ENCODE measurements at places on chromosomes 12 and 14. TPM values are rescaled to one million over a fixed set of nuclear protein-coding genes. Genes with fewer than 3 reads are reported as not detected.

GRCh38 chr14:37658156-37658555 lies 62.7 kb downstream of the TTC6 start:
- no peak for DNase-seq

DNA sequence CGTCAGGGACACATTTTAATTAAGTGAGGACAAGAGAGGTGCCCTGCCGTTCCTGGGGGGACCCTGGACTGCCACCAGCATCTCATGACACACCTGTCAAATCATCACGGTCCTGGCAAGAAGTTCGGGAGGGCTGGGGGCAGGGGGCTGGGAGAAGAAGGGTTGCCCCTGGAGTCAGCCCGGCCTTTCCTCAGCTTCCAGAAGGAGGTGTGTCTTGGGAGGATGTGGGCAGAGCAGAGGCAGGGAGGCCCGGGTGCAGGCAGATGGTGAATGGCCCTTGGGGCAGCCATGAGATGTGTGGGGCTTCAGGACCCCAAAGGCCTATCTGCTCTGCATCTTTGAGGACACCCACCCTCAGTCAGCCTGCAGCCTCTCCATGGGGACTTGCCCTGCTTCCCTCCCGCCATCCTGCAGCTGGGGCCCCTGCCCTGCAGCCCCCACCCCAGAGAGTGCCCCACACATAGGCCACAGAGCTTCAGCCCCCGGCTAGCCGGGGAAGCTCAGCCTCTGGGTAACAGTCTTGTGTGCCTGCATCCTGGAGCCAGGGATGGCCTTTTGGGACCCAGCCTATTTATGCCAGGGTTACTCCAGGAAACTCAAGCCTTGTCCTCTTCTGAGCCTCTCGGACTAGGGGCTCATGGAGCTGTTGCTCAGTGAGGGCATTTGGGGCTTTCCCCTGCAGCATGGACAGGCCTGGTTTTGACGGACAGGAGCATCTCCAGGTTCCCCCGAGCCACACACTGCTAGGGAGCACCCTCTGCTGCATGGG lies 178.5 kb downstream of the KIF26A start:
- DNase-seq: no peak

DNA sequence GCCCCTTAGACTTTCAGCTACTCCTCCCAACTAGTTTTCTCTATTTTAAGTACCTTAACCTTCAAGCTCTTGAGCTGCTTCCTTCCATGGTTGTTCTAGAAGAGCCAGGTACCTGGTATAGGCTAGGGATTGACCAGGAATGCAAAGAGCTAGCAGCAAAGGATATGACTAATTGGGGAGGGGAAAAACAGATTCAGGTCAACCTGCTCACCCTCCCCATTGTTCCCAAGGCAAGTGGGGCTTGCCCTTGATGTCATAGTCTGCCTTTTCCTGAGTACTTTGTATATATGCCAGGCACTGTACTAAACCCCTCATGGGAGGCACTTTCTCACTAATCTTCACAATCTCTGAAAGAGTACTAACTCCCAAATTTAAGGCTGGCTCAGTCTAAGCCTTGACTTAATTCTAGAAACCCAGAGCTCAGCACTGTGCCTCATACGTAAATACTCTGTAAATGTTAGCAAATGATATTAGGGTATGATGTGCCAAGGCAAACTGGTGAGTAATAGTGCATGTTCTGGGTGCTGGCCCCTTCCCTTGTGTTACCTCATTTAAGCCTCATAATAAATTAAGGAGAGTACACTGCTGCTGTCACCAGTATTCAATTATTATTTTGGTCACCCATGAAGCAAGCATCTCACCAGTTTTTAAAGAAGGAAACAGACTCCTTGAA lies 42.2 kb downstream of the SUDS3 start:
- DNase-seq: no peak

DNA sequence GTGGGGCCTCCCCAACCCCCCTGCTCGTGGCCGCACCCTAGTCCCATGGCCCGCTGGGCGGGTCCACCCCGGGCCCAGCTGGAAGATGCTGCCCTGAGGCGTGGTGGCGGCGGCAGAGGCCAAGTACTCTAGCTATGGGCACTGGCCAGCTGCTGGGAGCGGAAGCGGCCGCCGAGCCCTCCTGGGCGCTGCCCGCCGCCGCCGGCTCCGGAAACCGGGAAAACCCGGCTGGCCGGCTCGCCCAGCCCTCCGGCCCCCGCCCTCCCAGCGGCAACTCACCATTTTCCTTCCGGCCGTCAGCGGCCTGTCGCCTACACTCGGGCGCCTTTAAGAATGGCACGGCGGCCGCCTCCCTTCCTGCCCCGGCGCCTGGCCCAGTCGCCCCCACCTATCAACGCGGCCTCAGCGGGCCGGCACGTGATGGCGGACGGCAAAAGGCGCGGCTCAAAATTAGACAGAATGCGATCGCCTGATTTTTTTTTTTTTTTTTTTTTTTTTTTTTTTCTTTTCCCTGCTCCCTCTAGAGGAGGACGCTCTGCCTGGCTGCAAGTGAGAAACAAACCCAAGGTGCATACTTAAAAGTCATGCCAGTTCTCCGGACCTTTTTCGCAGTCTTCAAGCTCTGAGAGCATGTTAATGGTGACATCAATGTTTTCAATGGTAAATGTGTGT lies at the start of gene GMFB:
GMFB (minus strand) TSS at position 335 of the 672 bp plus-strand sequence; CDS start at position 282, 53 bp downstream.
- DNase-seq: peak; percentile 92

DNA sequence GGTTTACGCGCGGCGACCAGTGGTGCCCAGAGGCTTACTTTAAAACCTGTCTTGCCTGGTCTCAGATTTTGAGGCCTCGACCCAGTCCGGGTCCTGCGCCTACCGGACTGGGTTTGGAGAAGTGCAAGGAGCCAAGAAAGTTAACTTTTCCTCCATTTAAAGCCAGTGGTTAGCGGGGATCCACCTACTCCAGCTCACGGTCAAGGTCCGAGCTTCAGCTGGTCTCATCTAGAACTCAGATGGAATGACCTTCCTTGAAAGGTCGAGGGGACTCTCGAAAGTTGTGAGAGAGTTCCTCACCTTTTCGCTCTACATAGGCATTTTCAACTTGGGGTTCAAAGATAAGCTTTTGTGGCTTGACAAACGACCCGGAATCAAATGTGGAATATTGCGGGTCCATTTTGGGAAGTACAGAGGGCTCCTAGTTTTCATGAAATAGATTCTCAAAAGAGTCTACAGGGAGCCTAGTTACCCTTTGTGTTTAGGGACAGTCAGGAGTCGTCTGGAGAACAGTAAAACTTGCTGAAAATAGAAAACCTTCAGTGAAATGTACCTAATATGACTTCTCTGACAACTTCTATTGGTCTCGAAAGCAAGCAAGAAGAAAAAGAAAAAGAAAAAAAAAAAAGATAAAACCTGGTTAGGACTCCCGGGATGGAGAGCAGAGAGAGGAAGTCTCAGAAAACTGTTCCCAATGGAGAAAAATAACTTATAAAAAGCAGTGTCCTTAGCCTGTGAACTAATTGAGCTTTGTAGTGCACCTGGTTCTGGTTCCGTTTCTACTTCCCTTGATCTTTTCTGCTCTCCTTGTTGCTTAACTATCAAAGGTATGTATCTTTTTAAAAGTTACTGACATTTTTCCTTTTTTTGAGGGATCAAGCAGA lies 1.4 kb downstream of the KCNMB4 start:
- no peak for DNase-seq

- DNase-seq: no peak
Measured at GRCh38 chr14:80059041-80059440, 152.3 kb downstream of the DIO2 start.

DNA sequence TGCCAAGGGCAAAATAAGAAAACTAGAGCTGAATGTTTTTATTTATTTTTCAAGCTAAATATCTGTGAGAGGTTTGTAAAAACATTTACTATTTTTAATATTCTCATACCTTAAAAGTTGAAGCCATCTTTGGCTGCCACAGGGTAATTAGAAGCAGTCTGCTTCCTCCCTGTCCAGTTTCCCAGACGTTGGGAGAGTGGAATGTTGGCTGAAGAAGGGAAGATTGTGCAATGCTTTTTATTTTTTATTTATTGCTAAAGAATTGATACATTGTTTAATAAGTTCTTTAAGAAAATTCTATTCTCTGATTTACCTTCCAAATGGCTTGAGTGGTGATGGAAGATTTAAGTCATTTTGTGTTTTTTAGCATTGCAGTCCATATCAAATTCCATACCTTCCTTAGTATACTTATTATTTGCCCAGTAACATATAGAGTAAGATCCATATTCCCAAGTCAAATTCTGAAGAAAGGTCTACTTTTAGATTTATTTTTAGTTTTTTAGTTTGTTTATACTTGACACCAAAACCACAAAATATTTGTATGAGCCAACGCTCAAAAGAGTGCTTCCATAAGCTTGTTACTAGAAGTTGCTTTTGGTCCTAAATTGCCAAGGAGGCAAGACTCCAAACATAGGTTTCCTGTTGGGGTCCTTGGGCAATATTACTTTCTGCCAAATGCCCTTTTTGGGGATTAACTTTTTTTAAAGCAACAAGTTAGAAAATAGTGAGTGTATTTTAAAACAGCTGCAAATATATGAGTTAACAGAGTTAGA lies 124.0 kb upstream of the CPM start:
- no peak for DNase-seq

SDR9C7 gene
- polyA plus RNA-seq: not detected

- no peak for DNase-seq
Measured at GRCh38 chr14:75138492-75138891, 11.6 kb upstream of the NEK9 start.

DNA sequence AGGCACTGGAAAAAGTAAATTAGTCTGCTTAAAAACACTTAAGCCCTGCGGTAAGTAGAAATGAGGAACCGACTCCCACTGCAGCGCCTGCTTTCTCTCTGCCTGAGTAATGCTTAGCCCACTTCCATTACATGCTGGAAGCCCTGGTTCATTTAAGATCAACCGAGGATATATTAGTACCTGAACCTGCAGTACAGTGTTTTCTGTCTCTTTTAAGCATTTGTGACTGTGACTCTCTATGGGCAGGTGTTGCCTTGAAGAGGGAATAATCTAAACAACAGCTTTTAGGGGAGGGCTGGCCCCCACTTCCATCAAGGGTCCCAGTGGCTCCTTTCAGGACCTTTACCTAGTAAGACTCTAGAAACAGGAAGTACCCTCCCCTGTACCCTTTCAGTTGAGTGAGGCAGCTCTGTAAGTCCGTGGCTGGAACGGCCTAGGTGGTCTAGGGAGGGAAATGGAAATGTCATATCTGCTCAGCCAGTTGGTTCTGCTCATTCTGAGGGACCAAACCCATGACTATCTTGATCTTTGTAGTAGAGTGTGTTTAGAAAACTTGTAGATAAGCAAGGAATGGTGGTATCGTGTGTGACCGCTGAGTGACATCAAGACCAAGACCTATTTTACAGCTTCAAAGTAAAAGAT lies 56.2 kb downstream of the FNTB start:
- DNase-seq: no peak

GRCh38 chr12:130762319-130762675 lies 46.2 kb upstream of the RIMBP2 start:
- DNase-seq: no peak

DNA sequence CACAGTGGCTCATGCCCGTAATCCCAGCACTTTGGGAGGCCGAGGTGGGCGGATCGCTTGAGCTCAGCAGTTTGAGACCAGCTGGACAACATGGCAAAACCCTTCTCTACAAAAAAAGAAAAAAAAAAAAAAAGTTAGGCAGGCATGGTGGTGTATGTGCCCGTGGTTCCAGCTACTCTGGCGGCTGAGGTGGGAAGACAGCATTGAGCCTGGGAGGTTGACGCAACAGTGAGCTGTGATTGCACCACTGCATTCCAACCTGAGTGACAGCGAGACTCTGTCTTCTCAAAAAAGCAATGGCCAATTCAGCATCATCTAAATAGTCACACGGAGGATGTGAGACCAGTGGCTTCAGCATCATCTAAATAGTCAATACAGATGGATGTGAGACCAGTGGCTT lies 10.4 kb upstream of the SAMD4A start:
- DNase-seq: no peak

SLC35F4 gene
- not detected for polyA plus RNA-seq

RHEBL1 gene
- 3.0 TPM for polyA plus RNA-seq

FERMT2 gene
- polyA plus RNA-seq: not detected

DNA sequence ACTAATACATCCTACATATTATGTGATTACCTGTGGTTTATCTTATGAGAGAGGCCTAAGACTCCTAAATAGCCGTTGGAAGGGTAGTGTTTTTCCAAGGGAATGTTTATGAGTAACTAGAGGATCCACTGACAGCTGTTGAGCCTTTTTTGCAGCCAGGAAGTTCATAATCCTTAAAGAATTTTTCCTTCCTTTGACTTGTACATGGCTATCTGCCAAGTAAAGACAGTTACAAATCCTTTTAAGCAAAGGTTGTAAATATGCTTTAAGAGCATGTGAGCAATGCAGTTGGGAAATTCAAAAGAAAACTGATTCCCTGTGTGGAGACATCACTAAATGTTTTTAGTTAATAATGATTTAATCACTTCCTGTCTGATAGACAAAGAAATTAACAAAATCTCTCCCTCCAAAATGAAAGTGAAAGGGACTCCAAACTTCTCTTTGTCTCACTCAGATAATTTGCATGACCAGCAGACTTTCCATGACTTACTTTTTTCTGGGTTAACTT lies 333.8 kb downstream of the PDZRN4 start:
- no peak for DNase-seq

- no peak for DNase-seq
Measured at GRCh38 chr14:72643317-72643801, 250.5 kb downstream of the DPF3 start.

- no peak for DNase-seq
Measured at GRCh38 chr12:27193854-27194544, 50.1 kb upstream of the STK38L start.

INHBE gene
- not detected for polyA plus RNA-seq

DNA sequence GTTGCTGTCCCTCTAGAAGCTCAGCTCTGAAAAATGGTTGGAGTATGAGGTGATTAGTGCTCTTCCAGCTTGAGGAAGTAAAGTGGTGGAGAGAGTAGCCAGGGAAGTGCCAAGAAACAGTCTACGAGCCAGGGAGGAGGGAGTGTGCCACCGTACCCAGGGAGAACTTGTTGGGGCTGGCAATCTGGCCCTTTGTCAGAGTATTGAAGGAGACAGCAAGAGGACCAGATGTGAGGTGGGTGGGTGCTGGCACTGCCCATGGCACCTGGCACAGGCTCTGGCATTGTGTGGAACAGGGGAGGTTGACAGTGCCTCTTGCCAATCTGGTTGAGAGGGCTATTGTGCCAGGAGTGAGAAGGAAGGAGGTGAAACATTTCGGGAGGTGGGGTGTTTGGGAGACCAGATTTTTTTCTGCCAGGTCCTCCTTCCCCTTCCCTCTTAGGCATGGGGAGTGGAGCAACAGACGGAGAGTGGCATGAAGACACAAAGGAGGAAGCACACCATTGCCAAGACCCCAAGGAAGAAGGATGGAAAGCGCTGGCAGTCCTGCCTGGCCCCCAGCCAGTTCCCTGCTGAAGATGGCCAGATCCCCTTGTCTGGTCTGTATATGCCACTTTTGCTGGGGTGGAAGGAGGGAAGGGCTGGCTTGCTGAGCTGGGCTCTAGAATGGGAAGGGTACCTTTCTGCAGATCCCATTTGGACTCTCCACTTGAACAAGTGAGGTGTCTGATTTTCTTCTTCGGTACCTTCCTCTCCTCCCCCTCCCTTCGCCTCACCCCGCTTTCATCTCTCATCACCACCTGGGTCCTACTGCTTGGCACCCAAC lies 37.5 kb downstream of the ZFHX2 start:
- DNase-seq: no peak

- peak; percentile 34 for DNase-seq
Measured at GRCh38 chr12:76158518-76159321, 74.2 kb upstream of the NAP1L1 start.

GRCh38 chr14:68636597-68636996 lies 156.3 kb downstream of the ZFP36L1 start:
- no peak for DNase-seq

All from naive thymus-derived CD8-positive, alpha-beta T cell (primary cell).